Right ventricle myocardium superior (tissue), 1 donor: ENCODE measurements at places on chromosomes 6 and 20.

GRCh38 chr6:143594647-143595046, 83.1 kb upstream of the PHACTR2 start:
- no peak for DNase-seq

DNA sequence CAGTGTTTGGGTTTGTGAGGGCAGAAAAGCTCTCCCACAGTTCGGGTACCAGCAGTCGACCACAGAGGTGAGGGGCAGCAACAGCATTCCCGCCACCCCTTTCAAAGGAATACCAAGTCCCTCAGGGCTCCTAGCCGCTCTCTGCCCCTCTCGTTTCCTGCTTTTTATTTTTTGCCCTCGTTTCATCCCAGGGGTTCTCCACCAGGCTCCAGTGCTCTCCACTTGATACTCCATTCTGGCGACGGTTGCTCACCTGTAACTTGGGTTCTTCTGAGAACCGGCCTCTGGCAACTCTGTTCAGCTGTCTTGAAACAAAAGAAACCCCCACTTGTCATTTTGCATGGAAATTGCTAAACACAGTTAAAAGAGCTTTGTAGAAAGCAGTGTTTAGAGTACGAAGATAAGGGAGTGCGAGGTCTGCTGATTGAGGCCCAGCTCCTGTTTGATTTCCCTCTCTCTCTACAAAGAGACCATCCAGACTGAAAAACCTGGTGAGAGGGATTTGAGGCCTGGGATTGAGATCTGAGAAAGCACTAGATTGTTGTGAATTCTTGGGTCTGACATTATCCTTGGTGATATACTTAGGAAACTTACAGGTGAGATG, 28.7 kb downstream of the IGF2R start:
- no peak for DNase-seq

DNA sequence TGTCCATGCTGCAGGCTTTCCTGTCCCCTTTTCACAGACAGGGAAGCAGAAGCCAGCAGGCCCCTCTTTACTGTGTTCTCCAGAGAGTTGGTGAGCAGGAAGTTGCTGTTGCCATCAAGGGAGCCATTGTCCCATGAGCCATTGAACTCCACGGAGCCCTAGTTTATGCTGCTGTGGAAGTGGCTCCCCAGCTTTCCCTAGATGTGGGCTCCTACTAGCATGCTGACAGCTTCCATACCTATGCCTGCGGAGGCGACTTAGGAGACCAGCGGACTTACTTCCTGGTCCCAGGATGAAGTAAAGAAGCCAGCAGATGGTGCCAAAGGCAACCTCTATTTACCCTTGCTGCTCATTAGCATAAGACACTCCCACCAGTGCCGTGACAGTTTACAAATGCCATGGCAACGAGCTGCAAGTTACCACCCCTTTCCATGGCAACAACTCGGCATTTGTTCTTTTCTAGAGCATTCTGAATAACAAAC, 30.8 kb upstream of the FKBP1A start:
- DNase-seq = no peak

GRCh38 chr6:30470968-30471367, 18.3 kb upstream of the HLA-E start:
- no peak for DNase-seq

DNA sequence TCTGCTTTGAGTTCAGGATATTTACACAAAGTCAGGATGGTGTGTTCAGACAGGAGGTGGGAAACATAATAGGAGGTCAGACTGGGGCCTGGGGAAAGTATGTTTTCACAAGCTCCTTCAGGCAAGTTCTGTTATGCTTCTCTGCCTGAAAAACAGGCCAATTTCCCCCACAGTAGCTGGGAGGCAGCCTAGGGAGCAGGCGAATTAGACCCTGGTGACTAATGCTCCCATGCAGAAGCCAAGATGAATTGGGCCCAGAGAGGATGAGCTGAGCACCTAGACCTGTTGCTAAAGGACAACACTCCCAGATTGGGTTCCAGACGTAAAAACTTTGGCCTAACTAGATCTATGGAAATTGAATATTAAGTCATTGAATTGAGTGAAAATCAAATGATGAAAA, 142.2 kb upstream of the MAP3K7 start:
- no peak for DNase-seq

DNA sequence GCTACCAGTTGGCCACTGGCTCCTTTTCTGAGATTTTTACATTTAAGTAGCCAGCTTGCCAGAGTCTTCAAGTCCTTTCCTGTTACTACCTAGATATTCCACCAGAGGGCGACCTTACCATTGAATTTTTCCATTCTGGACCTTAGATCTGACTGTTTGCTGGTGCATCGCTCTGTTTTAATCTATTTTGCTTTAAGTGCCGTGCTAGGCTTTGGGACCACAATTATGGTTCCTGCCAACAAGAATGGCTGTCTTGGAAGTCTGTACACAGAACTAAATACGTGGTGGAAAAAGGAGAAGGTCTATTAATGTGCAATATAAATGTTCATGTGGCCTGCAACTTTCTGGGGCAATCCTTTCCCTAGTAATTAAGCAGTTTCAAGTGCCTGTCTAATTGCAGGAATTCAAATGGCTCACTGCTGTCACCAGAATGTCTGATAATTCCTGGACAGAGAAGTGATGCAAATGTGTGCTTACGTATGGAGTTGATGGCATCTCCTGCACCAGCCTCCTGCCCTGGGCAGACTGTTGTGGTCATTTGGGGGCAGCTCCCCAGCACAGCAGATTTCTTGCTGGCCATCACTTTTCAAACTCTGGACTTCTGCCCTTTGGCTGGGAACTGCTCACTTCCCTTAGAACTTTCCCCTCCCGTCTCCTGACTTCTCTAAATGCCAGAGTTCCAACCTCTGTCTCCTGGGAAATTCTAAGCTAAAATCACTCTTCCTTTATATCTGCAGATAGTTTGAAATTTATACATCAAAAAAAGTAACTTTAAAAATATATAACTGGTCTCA, 5.6 kb upstream of the HLA-DOA start:
- DNase-seq = no peak

- DNase-seq = no peak
Measured at GRCh38 chr6:31538805-31539400, 2.9 kb downstream of the DDX39B start.

- no peak for DNase-seq
Measured at GRCh38 chr20:53052380-53052779, 80.2 kb downstream of the TSHZ2 start.

GRCh38 chr6:133467982-133468380, 226.8 kb downstream of the EYA4 start:
- no peak for DNase-seq

DNA sequence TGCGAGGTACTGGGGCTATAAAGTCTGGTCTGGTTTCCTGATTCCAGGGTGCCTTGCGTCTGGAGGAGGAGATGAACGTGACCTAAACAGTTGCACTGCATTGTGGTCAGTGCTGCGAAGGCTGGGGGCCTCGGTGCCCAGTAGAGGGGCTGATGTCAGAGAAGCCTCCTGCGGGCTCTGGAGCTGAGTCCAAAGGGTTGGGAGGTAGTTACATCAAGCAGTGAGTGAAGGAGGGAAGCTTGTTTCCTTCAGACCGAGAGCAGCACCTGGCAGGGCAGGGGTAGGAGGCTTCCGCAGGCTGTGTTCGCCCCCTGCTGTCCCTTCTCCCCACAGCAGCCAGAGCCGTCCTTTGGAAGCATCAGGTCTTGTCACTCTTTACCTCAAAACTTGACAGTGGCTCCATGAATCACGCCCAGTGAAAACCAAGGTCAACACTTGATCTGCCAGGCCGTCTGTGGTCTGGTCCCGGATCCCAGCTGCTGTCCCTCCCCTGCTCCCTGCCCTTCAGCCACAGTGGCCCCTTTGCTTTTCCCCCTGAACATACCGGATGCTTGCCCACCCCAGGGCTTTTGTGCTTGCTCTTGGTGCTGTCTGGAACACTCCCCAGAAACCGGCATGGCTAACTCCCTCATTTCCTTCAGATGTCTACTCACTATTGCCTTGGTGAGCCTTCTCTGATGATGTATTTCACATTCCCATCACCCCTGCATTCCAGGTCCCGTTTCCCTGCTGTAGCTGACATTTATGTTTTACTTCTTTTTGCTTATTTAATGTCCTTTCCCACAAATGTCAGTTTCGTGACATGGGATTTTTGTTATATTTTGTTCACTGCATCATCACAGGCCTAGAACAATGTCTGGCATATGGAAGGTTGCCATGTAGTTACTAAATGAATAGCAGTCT, 7.0 kb downstream of the DYNLRB1 start:
- no peak for DNase-seq

DNA sequence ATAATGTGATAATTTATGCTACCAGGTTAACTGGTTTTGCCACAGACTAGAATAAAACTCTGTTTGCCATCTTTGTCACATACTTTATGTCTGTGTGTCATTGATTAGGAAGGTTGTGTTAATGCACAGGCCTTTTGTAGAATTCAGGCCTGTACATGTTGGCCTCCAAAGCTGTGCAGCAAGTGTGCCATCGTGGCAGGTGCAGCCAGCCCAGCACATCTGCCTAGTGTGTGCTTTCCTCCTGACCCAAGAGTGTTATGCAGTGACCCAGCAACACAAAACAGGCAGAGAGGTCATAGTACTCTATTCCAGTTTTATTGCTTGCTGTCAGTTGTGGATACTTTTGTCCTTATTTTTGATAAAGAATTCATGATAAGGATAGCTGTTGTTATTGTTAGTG, 3.7 kb downstream of the MAP3K4 start:
- no peak for DNase-seq
